ENCODE measurements at places on chromosomes 16 and 17. TPM values are rescaled to one million over a fixed set of nuclear protein-coding genes. Genes with fewer than 3 reads are reported as not detected.

GRCh38 chr17:37039269-37039668, 90.5 kb downstream of the AATF start:
- no peak overlapping the region for H3K27ac ChIP-seq
- H3K27me3 ChIP-seq = no peaks in the 10 kb centered on the region
- 0 out of 2 replicates have a peak, but pooled peaks cover 2% of the 10 kb centered on the region for H3K4me1 ChIP-seq

DNA sequence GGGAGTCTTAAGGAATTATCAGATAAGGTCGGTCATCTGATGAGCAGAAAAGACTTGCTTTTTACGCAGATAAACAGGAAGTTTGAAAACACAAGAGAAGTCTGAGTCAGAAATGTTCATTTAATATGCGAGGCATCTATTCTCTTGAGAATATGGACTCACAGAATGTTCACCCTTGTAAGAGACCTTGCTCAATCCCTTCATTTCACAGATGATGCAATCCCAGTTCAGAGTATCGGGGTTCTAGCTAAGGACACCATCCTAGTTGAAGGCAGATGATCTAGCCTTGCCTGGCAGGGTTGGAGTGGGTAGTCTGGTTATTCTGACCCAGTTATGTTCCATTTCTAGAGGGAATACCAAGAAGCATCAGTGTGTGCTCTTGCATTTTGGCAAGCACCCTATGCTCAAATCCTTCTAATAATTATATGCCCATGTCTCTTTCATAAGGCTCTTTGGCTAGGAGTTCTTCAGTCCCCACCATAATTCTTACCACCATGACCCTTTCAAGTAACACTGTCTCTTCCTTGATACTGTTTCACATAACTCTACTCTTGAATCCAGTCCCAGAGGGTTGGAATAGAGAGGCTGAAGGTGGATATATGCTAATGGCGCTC, 42.5 kb downstream of the YPEL2 start:
- peaks cover 2% of the 10 kb centered on the region for H3K4me1 ChIP-seq
- no peaks in the 10 kb centered on the region for H3K27me3 ChIP-seq
- H3K27ac ChIP-seq = no peak overlapping the region
- DNase-seq = no peak
- H3K4me3 ChIP-seq = no peak overlapping the region

- H3K4me3 ChIP-seq = no peak overlapping the region
- H3K27me3 ChIP-seq = no peaks in the 10 kb centered on the region
- no peaks in the 10 kb centered on the region for H3K4me1 ChIP-seq
- no peak overlapping the region for H3K27ac ChIP-seq
- no peak for DNase-seq
- H3K36me3 ChIP-seq = no peaks in the 10 kb centered on the region
These were observed 11.1 kb downstream of the CMTM2 start for GRCh38 chr16:66590322-66590721.

GRCh38 chr17:16428098-16428882, 12.9 kb downstream of the TRPV2 start:
- no peaks in the 10 kb centered on the region for H3K27me3 ChIP-seq
- no peaks in the 10 kb centered on the region for H3K36me3 ChIP-seq
- no peak overlapping the region for H3K27ac ChIP-seq
- H3K4me3 ChIP-seq = no peak overlapping the region

DNA sequence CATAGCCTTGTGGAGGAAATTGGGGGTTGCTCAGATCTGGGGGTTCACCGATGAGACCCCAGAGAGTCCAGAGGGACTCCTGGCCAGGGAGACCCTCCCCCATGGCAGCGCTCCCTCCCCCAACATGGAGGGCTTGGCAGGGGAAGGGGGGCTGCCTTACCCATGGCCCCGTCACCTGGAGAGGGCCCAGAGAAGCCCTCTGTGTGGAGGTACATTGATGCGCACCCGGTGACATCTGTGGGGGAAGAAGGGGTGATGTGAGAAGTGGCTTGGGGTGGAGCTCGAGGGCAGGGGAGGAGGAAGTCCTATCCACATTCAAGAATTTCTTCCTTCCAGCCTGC, 16.2 kb downstream of the ETV4 start:
- H3K4me3 ChIP-seq = peak overlapping the region; percentile 57
- peaks cover 11% of the 10 kb centered on the region for H3K4me1 ChIP-seq
- H3K27me3 ChIP-seq = no peaks in the 10 kb centered on the region
- H3K36me3 ChIP-seq = peaks cover 24% of the 10 kb centered on the region

The PIK3R5 gene
- total RNA-seq = 1.4 TPM

The COQ9 gene
- total RNA-seq = 32.9 TPM

The AIPL1 gene
- total RNA-seq = 0.57 TPM

Measured in H9 (cell line).